ENCODE measurements at places on chromosomes 5 and 9.
A peak's percentile ranks its signal among the peaks of the same experiment; 100 is the strongest.

DNA sequence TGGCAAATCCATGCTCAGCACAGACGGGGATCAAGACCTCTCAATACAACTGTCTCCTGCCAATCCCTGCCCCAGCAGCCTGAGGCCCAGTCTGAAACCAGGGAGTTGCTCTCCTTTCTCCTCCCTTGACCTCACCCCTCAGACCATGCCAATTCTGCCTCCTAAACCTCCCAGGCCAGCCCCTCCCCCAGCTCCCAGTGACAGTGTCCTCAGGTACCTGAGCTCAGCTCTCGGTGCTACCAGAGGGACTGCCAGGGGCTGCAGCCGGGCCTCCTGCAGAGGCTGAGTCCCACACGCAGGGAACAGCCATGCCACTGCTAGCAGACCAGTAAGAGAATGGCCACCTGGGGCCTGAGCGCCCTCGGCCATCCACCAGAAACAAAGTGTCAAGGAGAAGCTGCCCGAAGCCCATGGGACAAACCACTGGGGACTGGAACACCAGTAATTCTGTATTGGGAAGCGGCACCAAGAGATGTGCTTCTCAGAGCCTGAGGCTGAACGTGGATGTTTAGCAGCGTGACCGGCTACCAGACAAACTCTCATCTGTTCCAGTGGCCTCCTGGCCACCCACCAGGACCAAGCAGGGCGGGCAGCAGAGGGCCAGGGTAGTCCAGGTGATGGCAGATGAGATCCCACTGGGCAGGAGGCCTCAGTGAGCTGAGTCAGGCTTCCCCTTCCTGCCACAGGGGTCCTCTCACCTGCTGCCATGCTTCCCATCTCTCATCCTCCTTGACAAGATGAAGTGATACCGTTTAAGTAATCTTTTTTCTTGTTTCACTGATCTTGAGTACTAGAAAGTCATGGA lies 557 bp upstream of the IL3 start:
- DNase-seq, result peak; percentile 11

DNA sequence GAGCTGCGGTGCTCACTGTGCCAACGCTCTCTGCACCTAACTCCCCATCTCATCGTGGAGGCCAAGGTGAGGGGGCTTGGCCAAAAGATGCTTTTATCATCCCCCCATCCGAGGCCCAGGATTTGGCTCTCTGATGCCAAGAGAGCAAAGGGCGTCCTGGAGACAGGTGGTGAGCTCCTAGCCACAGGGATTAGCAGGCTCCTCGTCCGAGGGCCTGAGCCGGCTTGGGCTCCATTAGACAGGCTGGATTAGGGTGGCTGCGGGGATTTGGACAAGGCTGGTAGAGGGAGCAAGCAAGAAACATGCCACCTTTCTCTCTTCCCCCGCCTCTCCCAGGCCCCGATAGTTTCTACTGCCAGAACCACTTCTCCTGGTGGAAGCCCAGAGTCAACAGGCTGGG lies 1.0 kb upstream of the GRM6 start:
- no peak for DNase-seq

GRCh38 chr5:150441813-150442698 lies 7.5 kb downstream of the RPS14 start:
- DNase-seq, result no peak

GRCh38 chr5:135828782-135829127 lies 5.7 kb upstream of the SLC25A48 start:
- DNase-seq, result no peak

DNA sequence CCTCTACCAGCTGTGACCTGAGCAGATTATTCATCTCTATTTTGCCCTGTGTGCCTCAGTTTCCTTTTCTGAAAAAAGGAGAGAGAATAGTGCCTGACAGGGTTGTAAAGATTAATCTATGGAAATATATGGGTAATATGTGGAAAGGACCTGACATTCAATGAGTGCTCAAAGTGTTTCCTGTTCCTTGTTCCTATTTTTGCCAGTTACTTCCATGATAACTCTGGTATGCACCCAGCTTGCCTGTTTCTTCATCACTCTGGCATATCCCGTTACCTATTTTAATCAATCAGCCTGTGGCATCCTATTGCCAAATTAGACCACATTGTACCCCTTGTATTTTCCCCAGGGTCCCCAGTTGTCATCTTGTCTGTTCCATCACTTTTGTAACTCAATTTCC lies 3.6 kb upstream of the ARAP3 start:
- no peak for DNase-seq

DNA sequence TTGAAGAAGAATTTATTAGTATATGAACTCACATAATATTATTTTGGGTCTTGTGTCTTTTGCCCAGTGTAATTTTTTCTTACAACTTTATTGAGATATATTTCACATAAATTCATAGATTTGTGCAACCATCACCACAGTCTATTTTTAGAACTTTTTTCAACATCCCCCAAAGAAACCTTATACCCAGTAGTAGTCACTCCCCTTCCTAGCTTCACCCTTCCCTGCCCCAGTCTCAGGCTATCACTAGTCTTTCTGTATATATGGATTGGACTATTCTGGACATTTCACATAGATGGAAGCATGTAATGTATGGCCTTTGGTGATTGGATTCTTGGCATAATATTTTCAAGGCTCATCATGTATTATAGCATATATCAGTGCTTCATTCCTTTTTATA lies 67.8 kb downstream of the MAN2A1 start:
- no peak for DNase-seq

DNA sequence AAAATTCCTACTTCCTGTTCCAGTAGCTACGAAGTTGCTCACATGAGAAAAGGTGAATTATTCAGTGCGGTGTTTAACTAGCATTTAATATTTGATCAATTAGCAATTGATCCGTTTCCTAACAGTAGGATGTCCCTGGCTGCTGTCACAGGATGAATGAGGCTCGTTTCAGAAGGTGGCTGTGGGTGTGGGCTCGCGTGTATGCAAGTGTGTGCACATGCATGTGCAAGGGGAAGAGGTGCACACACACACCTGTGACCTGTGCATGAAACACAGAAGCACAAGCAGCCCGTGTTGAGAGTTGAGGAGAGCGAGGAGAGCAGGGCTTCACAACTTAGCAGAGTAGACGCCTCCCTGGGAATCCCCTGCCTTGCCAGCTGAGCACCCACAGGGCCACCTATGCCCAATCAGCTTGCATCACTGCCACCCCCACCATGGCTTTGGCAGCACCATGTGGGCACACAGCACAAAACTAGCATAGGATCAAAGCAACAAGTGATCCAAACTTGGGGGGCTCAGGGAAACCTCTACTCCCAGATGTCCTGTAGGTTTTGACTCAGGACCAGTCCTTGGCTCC lies 107.2 kb downstream of the C5orf15 start:
- no peak for DNase-seq

DNA sequence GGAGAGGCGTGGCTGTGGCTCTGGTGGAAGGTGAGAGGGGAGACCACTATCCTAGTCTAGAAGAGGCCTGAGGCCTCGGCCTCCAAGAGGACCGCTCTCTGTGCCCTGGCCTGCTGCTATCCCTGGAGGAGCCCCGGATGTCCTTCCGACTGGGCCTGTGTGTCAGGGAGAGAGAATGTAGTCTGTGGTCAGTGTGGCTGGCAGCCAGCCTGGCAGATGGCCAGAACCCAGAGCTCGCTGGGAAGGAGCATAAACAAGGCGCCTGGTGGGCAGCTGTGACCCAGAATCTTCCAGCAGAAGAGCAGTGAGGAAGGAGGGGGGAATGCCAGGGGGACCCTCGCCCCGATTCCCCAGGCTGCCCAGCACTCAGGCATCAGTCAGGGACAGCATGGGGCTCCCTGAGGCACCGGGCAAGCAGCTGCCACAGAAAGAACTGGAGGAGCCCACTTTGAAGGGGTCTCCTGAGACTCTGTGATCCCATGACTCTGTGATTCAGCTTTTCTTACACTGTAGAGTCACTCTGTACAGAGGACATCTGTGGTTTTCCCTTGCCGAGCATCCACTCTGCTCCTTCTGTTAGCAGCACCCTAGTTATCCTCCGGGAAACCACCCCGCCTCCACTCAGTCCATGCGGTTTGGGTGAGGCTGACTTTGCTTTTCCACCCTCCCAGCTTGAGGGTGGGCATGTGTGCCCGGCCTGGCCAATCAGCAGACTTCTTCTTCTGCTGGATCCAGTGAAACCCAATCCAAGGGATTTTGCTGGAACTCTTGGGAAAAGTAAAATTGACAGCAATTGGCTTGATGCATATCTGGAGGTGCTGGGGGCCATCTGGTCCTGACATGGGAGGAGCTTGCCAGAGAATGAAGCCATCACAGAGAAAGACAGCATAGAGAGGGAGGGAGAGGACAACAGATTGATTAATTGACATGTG lies 46.2 kb upstream of the PWWP2A start:
- peak; percentile 90 for DNase-seq

- DNase-seq, result no peak
Observed at GRCh38 chr5:148831590-148832565, 5.5 kb downstream of the ADRB2 start.

DNA sequence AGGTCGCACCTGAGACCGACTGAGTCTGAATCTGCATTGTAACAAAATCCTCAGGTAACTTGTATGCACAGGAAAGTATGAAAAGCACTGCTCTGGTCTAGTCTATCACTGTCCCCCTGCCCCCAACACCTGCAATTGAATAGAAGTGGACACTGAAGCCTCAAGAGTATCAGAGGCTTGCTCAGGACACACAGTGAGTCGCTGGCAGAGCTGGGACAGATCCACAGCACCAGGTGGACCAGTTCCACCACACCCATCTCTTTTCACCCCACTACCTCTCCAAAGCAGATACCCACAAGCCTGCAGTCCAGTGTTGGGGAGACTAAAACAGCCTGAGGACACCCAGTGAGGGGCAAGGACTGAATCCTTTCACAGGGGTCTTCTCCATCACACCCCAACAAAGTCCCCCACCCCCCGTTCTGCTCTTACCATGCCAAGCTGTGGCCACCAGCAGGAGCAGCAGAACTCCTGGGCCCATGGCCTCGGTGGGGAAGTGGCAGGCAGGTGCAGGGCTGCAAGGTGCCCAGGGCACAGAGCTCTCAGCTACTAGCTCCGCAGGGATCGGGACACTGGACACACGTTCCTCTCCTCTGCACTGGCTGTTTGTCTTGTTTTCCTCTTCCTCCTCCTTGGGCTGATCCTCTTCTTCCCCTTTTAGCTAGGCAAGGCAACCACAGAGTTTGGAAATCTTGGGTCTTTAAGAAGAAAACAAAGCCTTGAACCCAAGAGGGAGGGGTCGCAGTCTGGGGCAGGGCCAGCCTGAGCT lies at the start of gene CSF1R:
CSF1R (minus strand) TSS at position 605 of the 766 bp plus-strand sequence; CDS start at position 478, 127 bp downstream.
- no peak for DNase-seq

GRCh38 chr5:161094411-161094810 lies 242.4 kb upstream of the ATP10B start:
- no peak for DNase-seq

- DNase-seq, result no peak
Observed at GRCh38 chr5:93850311-93850710, 108.9 kb upstream of the POU5F2 start.

GRCh38 chr5:164013077-164013670 lies 507.8 kb downstream of the MAT2B start:
- DNase-seq, result peak; percentile 71

DNA sequence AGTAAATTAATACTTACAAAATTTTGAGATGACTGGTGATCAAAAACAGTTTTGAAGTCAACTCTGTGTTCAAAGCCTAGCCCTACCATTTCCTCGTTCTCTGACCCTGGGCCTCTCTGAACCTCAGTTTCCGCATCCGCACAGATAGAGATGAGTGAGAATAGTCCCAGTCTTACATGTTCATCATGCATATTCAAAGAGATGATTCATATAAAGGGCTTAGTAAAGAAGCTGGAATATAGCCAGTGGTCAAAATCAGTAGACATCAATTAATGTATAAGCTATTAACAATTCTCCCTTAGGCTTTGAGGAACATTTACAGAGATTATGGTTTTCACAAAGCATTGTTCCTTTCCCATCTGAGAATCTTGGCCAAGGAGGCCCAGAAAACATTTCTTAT lies 250.6 kb downstream of the SPOCK1 start:
- no peak for DNase-seq

- DNase-seq, result no peak
Observed at GRCh38 chr9:107008011-107008410, 145.0 kb downstream of the ZNF462 start.

- no peak for DNase-seq
Observed at GRCh38 chr5:67019065-67019845, 177.3 kb downstream of the CD180 start.

DNA sequence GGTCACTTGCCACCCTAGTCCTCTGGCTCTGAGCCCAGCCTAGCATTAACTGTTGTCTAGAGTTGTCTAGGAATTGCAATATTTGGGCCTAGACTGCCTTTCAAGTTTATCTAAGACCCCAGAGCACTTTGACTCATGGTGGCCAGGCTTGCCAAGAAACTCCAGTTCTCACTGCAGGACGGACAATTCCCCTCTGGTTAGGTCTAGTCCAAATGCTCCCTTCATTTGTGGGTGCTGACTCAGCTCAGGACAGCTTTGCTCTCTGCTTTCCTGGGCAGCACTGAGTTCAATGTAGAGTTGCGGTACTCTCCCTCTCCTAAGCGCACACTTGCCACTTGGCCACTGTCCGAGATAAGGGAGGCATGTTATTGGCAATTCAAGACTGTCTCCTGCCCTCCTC lies 619.4 kb downstream of the TLE1 start:
- no peak for DNase-seq

GRCh38 chr5:105639068-105639467 lies 2031.7 kb downstream of the EFNA5 start:
- DNase-seq, result no peak

GRCh38 chr9:72564479-72565281 lies 43.3 kb downstream of the TMC1 start:
- DNase-seq, result no peak

- DNase-seq, result no peak
Observed at GRCh38 chr5:134086943-134087305, 27.6 kb upstream of the TCF7 start.

- DNase-seq, result peak; percentile 7
Observed at GRCh38 chr5:133356984-133357421, 255.3 kb downstream of the FSTL4 start.
